ENCODE measurements at places on chromosomes 4 and X.

DNA sequence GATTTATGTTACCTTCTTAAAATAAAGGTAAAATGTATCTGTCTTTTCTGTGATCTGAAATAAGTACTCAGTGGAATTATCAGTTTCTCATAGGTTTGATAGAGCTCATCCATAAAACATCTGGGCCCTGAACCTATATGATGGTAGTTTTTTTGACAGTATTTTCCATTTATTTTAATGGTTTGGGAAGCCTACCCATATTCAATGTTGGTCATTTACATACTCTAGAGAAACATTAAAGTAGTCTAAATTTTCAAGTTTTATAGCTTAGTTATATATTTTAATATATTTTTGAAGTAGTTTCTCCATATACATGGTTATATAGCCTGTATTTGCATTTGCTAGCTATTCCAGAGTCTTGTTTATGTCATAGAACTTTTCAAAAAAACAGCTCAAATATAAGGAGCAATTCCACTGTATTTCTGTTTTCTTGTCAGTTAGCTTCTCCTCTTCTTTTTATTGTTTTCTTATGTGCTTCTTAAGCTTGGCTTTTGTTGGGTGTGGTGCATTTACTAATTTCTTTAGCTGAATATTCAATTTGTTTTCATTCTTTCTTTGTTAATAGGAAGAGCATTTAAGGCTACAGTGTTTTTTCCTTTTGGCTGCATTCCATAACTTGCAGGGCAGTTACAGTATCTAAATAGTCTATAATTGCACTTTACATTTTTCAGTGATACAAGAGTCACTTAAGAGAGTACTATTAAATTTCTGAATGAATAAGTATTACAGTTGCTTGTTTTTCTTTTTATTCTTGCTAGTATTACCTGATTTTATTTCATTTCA lies 181.4 kb downstream of the DKK2 start:
- no peak for DNase-seq

DNA sequence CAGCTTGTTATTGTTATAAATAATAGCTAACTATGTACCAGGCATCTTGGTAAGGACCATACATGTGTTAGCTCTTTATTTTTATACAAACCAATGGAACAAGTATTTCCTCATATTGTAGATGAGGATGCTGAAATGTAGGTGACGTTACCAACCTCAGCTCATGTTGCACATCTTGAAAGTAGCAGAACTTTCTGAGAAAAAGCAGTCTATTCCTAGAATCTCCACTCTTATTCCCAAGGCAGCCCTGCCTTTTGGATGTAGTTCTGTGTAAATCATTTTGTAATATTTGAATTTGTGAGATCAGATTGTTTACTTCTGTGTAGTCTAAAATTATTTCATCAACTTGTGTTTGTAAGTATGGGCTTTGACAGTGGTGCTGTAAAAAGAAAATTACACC lies 5.3 kb downstream of the FHDC1 start:
- DNase-seq: no peak

- no peak for DNase-seq
These were observed 42.9 kb downstream of the MOB1B start for GRCh38 chr4:70945046-70945445.

- no peak for DNase-seq
These were observed 805.9 kb upstream of the GRID2 start for GRCh38 chr4:91497892-91498291.

DNA sequence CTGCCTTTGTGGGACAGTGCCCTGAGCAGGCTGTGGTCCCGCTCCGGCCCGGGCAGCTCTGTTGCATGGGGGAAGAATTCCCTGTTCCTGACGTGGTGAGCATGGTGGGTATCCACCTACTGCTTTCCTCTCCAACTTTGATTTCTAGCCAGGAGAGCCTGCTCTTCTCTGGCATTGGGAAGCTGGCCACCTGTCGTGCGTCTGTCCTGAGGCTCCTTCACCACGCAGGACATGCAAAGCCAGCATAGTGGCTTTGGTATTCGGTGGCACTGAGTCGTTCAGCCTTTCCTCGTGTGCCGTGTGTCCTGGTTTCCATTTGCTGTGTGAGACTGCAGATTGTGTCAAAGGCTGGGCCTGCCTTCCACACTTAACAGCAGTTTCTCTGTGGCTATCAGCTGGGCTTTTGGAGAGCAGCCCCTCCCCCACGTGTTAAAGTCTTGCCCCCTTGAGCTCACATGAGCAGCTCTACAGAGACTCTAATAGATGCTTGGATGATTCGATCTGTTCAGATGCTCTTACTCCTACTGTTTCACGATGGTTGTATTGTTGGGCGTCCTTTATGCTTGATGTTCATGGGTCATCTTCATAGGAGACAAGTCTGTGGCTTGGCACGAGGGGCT lies 46.3 kb upstream of the CLCN4 start:
- DNase-seq: no peak

DNA sequence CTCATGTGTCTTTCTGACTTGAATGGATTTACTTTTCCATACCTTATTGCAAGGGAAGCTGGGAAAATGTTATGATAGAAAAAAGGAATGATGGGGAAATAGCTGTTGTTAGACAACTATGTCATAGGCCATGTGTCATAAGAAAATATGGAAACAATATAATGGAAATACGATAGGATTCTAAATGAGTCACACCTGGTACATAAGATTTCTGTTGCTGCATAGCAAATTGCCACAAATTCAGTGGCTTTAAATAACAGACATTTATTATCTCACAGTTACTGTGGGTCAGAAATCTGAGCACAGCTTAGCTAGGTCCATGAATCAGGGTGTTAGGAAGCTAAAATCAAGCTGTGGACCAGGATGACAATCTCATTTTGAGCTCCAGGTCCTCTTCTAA lies 44.6 kb upstream of the ANKRD50 start:
- DNase-seq: no peak

GRCh38 chrX:109840585-109840984 lies 107.5 kb upstream of the ACSL4 start:
- DNase-seq: no peak

DNA sequence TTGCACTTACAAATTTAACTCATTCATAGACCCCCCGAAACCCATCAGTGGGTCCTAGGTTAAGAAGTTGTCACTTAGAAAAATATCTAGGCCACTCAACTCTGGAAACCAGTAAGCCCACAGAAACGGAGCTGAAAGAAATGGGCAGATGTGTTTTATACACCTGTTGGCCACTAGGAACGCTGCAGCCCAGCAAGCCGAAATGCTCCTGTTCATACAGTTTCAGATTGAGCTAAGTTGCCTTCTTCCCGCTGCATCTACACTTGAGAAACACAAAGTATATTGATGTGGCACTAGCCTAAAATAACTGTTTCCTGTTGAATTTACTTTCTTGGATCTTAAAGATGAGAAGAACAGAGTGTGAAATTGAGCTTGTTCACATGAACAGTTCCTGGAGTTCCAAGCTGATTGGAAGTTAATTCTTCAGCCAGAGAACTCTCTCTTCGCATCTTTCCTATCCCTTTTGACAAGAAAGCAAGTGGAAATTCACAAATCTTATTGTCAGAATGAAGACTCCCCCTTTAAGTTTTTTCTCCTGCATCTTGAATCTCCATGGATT lies 174.1 kb downstream of the RBMX2 start:
- DNase-seq: no peak

DNA sequence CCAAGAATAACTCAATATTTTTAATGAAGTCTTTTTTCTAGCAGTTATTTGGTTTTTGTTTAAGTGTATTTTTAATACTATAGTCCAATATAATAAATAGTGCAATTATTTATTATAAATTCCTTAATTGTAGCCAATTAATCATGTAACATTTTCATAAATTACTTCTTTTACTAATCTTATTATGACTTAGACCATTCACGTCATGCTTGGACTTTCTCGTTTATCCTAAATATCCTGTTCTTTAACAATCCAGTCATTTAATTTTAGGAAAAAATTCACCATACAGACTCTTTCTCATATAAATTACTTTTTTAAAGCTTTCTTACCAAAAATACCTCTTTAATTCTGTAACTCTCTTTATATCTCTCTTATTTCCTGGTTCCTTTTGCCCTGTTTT lies 350.1 kb downstream of the AR start:
- no peak for DNase-seq

DNA sequence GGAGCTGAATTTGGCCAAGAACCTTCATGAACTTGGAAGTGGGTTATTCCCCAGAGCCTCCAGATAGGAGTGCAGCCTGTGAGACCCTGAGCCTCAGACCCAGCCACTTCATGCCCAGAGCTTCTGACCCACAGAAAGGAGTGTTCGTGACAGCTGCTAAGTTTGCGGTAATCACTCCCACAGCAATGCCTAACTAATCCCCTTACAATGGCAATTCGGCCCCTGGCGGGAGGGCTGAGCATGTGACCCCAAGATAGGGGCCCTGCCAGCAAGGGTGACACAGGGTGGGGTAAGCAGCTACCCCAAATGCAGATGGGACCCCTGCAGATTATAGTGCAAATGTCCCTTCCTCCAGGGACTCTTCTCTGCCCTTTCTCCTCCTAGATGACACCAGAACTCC lies 22.5 kb downstream of the PNMA6E start:
- no peak for DNase-seq

GRCh38 chr4:185868983-185869382 lies 57.0 kb upstream of the SORBS2 start:
- DNase-seq: no peak

- DNase-seq: no peak
These were observed 23.5 kb downstream of the CD99 start for GRCh38 chrX:2714551-2714950.

DNA sequence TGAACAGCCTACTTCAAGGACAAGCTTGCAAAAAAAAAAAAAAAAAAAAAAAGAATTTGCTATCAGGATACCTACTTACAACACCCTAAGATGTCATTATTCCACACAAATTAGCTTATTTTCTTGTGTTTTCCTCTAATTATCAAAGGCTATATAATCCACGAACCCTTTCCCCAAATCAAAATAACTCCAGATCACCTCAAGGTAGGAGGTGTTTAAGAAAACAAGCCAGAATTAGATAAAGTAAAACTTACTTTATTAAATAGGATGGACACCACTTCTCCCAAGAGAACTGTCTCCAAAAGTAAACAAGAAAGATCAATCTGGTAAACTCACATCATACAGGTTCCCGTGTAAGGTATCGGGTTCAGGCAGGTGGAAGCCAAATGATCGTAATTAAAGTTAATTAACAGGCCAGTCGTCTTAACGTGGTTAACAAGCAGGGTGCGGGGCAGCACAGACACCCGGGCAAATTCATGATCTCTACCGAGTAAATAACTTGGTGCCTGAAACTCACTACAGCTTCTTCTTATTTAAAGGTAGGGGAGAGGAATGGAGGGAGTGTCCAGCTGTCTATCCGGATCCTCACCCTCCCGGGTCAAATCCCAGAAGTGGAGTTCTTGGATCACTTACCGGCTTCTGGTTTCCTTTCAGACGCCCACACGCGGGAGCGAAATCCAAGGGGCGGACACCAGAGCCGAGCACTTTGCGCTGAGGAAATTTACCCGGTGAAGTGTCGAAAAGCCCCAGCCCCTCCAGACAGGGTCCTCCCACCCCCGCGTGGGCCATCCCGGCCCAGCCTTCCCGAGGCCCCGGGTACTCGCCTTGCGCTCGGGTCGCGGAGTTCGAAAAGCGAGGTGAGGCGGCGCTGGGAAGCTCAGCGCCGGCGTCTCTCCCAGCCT lies 708 bp downstream of the ARAP2 start:
- DNase-seq: peak; percentile 24

- no peak for DNase-seq
These were observed 46.6 kb upstream of the EGFL6 start for GRCh38 chrX:13522811-13523210.

DNA sequence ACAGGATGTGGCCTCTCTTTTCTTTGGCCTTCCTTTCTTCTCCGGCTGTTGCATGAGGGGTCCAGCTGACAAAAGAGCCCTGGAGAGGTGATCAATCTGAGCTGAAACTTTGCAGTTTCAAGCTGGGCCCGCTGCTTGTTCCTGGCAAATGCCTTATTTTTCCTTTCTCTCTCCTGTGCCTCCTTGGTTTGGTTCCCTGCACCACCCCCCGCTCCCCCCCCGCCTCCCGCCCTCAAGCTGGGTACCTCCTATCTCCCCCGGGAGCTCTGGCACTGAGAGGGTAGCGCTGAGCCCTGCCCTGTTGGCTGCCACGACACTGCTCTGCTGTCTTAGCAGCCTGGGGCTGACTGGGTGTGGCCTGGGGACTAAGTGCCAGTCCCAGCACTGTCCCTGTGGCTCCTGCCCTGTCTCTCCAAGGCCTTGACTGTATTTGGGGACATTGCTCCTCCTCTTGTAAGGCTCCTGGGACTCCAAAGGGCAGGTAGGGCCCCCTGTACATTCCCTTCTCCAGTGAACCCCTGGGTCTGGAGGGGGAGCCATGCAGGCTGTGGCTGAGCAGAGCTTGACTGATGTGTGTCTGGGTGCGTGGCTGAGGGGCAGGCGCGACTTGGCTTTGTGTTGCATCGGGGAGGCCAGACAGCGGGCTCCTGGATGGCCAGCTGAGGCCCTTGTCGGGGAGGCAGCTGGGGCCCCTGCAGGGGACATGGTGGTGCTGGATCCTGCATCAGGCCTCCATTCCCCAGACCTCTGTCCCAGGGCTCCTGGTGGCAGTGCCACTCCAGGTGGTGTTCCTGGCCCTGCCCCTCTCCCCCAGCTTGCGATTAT lies 1.1 kb downstream of the PLXNA3 start:
- no peak for DNase-seq

DNA sequence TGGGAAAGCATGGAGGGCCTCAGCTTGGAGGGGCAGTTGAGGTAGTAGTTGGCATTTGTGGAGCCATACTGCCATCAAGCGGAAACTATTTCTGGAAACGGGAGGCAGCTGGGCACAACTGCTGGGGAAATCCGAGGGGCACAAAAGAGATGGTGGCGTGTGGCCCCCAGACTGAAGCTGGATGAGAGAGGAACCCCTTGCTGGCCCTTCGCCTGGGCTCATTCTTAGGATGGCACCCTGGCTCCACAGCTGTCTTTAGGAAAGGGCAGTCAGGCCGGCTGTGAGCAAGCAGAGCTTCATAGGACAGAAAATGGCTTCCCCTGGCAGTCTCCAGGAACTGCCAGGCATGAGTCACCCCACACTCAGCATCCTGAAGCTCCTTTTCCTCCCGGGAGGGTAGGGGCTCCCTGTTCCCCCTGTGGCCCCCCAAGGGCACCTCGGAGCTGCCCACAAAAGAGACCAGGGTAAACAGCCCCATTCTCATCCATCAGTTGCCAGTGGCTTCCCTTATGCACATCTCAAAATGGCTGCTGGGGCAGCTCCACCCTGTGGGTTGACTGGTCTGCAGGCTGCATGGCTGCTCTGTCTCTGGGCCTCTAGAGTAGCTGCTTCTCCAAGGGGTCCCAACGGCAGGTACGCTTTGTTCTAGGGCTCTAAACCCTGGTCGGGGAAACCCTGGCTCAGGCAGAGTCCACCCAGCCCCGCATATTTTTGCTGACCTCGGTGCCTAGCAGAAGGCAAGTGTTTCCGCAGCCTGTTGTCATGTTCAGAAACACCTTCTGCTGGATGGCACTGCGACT lies 64.7 kb downstream of the NBDY start:
- DNase-seq: no peak

Measured in stimulated activated CD4-positive, alpha-beta T cell treated with anti-CD3 and anti-CD28 coated beads, Interleukin-2, amount 100 ng/mL, for 4 hours (primary cell).